ENCODE measurements at places on chromosomes 7 and 10.

- DNase-seq = no peak
Observed at GRCh38 chr10:12482587-12482986, 133.2 kb downstream of the CAMK1D start.

GRCh38 chr10:21637795-21638194 is 103.8 kb downstream of the MLLT10 start:
- DNase-seq = no peak

GRCh38 chr7:51269911-51270310 is 46.7 kb downstream of the COBL start:
- DNase-seq = no peak

GRCh38 chr7:135335628-135336139 is 102.0 kb downstream of the STRA8 start:
- no peak for DNase-seq

GRCh38 chr10:27998954-27999275 is at the start of gene ODAD2:
TSS of gene ODAD2 (minus strand) at chr10:27999079. CDS start at chr10:27995142, 3,937 bp downstream.
- DNase-seq = no peak

GRCh38 chr7:90163534-90163933 is 9.3 kb downstream of the STEAP1 start:
- DNase-seq = no peak

- no peak for DNase-seq
Observed at GRCh38 chr7:158054081-158054480, 533.5 kb downstream of the PTPRN2 start.

DNA sequence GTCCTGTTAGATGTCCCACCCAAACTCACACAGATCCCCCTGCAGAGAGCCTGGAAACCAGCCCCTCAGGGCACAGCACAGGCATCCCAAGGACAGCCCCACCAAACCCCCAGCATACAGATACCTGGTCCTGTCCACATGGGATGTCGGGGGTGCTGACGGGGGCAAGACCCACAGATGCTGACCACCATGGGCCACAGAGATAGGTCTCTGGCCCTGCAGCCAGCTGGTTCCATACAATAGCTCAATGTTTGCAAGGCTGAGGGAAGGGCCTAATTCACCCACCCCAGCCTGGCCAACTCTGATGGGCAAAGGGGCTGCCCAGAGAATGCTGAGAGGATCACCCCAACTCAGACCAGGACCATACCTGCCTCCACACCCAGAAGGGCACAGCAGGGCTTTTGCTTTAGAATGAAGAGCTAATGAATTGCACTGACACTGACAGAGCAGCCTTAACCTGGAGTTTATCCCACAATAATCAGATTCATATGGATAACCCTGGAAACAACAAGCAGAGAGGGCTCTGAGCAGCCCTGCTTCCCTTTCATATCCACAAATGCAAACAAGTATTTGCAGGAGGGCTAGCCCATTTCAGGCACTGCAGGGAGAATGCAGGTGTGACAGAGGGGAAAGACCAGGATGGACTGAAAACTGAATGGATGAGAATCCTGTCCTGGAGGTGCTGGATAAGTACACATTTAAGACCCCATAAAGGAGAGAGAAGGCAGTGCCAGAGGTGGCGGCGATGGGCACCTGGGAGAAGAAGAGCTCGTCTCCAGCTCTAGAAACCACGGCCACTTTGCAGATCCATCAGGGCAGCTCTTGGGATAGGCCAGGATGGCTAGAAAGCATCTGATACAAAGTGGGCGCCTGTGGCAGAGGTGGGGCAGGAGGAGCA is 126.7 kb downstream of the TNS3 start:
- DNase-seq = no peak

GRCh38 chr10:85548034-85548433 is 818.6 kb downstream of the GRID1 start:
- DNase-seq = no peak

DNA sequence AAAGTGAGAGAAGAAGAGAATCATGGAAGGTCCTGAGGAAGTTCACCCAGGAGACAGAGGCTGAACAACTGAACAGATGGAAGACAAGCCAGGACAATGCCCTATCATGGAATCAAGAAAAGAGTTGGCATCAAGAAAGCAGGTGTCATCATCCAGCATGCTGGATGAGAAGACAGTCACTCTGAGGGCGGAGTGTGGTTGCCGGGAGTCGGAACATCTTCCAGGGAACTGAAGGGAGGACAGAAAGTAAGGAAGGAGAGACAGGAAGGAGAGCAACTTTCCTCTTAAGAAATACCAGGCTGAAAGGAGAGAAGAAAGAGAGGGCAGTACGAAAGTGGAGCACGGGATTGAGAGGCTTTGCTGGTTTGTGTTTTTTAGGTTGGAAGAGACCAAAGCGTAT is 654.5 kb upstream of the CELF2 start:
- no peak for DNase-seq

GRCh38 chr10:111874576-111874975 is 309.0 kb downstream of the GPAM start:
- DNase-seq = no peak

DNA sequence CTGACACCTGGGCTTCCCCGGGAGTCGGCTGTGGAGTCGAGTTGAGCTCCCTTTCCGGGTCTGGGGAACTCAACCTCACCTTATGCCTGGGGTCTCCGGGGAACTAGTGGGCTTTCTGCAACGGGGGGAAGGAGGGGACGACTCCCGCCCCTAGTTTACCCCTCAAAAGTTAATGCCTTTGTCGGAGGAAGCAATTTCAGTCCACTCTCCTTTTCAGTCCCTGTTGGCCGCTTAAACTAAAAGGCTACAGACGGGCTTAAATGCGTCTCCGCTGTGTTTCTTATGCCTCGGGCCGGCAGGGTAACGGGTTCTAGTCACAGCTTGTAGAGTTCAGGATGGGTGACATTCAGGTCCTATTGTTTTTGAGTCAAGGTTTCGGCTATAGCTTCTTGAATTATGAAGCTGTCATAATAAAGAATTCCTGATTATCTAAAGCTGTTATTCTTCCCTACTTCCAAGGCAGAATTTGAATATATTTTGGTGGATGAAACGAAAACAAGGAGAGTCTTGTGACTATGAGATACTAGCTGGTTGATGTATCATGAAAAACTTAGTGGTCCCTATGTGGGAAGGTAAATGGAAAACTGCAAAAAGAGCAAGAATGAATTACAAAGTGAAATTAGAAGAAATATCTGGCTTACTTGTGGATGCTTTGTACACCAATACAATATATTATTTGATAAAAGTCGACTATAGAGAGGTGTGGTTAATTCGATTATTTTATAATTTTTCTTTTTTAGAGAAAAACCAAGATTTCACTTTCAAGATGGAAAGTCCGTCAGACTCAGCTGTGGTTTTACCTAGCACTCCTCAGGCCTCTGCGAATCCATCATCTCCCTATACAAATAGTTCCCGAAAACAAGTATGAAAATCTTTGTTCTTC is 495 bp downstream of the SFR1 start:
- no peak for DNase-seq

DNA sequence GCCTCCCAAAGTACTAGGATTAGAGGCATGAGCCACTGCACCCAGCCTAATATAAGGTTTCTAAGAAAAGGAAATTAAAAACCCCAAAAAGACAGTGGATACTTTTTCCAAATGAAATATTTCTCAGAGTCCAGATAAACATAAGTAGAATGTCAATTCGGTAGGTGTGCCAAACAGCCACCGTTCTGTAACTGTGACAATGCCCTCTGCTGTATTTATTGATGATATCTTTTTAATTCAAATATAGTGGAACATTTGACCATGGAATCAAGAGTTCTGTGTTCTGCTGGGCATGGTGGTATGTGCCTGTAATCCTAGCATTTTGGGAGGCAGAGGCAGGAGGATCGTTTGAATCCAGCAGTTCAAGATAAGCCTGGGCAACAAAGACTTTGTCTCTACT is 28.8 kb upstream of the ZRANB1 start:
- DNase-seq = no peak

GRCh38 chr10:107496594-107496993 is 332.1 kb upstream of the SORCS1 start:
- DNase-seq = no peak

GRCh38 chr7:125599387-125599786 is 669.8 kb upstream of the POT1 start:
- DNase-seq = no peak

DNA sequence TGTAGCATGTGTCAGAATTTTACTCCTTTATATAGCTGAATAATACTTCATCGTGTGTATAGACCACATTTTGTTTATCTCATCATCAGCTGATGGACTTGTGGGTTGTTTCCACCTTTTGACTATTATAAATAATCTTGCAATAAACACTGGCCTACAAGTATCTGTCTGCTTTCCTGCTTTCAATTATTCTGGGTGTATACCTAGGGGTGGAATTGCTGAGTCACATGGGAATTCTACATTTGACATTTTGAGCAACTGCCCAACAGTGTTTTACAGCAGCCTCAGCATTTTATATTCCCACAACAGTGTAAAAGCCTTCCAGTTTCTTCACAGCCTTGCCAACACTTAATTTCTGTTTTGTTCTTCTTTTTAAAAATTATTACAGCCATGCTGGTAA is 200.3 kb upstream of the PRSS1 start:
- no peak for DNase-seq

GRCh38 chr7:20466543-20467021 is 135.9 kb downstream of the ITGB8 start:
- no peak for DNase-seq

DNA sequence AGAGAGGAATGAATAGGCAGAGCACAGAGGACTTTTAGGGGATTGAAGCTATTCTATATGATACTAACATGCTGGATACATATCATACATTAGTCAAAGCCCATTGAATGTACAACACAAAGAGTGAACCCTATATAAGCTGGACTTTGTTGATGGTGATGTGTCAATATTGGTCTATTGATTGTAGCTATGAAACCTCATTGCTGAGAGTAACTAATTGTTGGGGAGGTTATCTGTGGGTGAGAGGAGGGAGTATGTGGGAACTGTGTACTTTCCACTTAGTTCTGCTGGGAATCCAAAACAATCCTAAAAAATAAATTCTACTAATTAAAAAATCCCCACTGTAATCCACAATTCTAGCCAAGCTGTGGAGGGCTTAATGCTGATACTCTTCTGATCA is 22.0 kb upstream of the CYP2C9 start:
- no peak for DNase-seq

DNA sequence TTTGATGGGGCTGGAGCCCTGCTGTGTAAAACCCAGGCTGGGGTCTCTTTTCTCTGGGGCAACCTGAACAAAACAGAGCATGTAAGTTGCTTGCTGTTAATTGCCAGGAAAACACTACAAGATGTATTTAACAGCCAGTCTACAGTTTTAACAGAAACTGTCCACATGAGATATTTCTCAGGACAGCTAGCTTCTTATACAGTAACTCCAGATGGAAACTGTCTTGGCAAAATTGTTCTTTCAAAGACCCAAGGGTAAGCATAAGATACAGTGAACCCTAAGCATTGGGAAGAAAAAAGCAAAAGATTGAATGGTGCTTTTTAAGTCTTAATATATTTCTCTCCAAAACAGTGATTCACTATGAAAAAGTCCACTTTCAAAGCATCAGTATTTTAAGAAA is 8.1 kb downstream of the FKBP14 start:
- no peak for DNase-seq

DNA sequence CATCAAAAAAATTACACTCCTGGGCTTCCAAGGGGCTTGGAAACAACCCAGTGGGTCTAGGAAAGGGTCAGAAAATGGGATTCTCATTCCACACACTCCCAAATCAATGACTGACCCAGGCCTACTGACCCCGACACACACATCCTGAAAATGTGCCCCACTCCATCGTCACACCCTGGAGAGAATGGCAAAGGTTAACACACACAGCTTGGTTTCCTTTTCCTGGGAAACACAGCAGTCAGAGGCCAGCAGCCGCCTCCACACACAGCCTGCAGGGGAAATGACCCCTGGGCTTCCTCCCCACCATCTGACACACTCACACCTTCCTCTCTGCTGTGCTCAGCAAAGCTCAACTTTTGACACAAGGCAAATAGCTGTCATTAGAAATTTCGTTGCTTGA is 42.9 kb downstream of the SH3PXD2A start:
- DNase-seq = no peak

DNA sequence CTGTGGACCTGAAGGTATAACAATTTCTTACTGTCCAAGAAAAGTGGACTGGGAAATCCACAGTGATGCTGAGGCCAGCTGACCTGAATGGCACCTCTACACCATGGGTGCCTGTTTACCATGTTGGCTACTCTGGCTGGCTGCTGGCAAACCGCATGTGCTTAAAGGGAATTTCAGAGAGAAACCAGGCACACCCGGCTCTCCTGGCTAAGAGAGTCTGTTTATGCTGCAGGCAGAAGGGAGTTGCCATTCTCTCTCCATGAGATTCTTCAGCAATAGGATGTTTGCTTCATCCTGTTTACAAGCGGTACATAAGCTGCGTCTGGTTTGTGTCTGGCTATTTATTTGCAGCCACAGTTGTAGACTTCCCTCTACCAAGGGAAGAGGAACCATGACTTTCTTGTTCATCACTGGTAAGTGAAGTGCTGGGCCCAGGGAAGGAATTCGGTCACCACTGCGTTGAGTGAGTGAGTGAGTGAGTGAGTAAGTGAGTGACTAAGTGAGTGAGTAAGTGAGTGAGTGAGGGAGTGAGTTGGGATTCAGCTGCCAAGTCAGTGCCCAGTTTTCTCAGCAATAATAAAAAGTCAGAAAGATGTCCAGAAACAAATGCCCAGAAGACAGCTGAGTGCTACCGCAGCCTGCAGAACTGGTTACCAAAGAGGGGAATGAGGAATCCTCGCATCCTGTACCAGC is 90.4 kb downstream of the COBL start:
- no peak for DNase-seq

- DNase-seq = no peak
Observed at GRCh38 chr7:56256108-56256507, 139.9 kb upstream of the NUPR2 start.

GRCh38 chr10:24215196-24215595 is 6.3 kb downstream of the KIAA1217 start:
- DNase-seq = no peak

DNA sequence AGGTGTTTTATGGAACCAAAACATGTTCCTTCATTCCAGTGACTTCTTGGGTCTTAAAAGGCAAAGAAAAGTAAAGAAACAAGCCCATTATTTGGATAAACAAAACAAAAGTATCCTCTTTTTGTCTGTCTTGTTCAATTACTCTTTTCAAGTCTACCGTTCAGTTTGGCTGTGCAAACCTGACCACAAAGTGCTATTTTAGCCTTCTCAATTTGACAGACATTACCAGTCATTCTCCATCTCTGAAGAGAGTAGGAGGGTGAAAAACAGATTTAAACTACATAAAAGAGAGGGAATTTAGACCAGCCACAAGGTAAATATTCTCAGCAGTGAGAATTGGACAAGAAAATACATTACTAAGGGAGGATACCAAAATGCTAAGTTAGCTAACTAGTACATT is 145.2 kb downstream of the GRM3 start:
- DNase-seq = no peak

All from memory B cell (primary cell).